ENCODE measurements at places on chromosomes 13 and 19. TPM values are rescaled to one million over a fixed set of nuclear protein-coding genes. Genes with fewer than 3 reads are reported as not detected.

DNA sequence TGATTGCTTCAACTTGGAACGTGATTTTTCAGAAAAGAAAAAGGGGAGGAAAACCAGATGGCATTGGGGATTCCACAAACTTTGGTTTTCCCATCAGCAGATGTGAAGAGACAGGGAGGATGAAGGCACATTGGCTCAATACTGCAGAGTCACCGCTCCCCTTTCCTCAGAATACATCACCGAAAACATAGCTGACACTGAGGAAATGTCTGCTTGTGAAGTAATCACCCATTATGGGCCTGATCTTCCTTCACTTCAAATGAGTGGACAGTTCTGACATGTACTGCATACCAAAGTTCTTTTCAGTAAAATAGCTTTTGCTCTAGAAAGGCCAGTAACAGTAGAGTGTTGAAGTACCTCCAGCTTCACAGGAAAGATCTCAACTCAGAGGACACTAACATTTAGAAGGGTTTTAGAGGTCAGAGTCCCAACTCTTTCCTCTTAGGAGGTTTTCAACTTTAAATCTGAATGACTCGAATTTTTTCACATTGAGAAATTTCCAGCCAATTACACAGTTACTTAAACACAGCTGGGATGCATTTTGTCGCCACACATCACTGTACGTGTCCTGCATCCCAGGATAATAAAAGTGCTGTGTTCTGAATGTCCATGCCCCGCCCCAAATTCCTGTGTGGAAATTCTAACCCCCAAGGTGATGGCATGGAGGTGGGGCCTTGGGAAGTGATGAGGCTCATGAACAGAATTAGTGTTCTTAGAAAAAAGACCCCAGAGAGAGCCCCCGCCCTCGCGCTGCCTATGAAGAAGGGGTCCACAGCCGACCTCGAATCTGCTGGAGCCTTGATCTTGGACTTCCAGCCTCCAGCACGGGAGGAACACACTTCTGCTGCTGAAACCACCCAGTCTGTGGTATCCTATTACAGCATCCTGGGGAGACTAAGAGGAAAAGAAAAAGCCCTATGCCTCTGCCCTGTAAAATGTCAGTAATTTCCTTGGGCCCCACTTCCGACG lies 77.7 kb downstream of the COL4A1 start:
- peaks cover 24% of the 10 kb centered on the region for H3K36me3 ChIP-seq
- peaks cover 84% of the 10 kb centered on the region for H3K4me1 ChIP-seq
- DNase-seq, result no peak
- peak overlapping the region; percentile 84 for H3K27ac ChIP-seq
- no peaks in the 10 kb centered on the region for H3K27me3 ChIP-seq

NLRP9 gene
- not detected for total RNA-seq

- H3K27me3 ChIP-seq, result no peaks in the 10 kb centered on the region
- no peaks in the 10 kb centered on the region for H3K4me1 ChIP-seq
- H3K27ac ChIP-seq, result no peak overlapping the region
- no peak for DNase-seq
Observed at GRCh38 chr19:56933014-56933705, 92.6 kb upstream of the PEG3 start.

DNA sequence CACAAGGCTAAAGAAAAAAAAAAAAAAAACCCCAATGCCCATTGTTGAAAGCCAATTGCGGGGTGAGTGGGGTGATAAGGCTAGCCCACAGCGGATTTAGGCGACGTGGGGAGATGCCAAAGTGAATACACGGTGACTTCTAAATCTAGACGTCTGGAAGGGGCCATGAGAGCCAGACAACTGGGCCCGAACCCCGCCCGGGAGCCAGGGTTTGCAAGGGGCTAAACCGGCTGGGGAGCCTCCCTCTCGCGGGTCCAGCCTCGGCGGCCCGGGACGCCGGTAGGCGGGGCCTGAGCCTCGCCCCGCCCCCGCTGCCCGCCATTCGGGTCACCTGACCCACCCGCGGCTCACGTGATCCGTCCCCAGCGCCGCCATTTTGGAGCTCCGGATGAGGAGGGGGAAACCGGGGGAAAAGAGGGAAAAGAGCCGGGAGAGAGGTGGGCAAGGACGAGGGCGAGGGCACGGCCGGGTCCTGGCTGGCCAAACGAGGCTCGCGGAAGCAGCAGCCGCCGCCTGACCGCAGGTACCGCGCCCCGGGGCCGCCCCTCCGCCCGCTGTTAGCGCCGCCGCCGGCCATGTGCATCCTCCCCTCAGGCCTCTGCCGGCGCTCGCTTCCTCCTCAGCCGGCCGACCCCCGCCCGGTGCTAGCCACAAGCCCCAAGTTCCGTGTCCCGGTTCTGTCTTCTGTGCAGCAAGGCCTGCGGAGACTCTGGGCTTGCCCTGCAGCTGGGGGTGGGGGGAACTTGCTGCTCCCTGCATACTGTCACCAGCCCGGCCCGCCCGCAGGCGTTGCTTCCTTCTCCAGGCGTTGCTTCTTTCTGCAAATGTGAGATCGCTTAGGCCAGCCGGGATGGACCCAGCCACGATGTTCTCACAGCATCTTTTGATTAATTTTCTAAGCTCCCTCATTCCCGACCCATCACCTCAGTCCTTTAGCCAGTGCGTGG lies at the start of gene ZNF507:
TSS of gene ZNF507 (plus strand) at position 350 of the 947 bp plus-strand sequence. CDS start 7,221 bp downstream, outside the sequence.
- peaks cover 2% of the 10 kb centered on the region for H3K36me3 ChIP-seq
- peak within 1 kb of the TSS; percentile 91 for H3K27ac ChIP-seq
- H3K4me3 ChIP-seq, result peak within 1 kb of the TSS; percentile 96
- no peak for DNase-seq

- DNase-seq, result no peak
- H3K4me1 ChIP-seq, result no peaks in the 10 kb centered on the region
- no peaks in the 10 kb centered on the region for H3K36me3 ChIP-seq
- H3K4me3 ChIP-seq, result no peak overlapping the region
- H3K27me3 ChIP-seq, result peaks cover 4% of the 10 kb centered on the region
Observed at GRCh38 chr19:4624733-4625362, 14.5 kb upstream of the TNFAIP8L1 start.

DNA sequence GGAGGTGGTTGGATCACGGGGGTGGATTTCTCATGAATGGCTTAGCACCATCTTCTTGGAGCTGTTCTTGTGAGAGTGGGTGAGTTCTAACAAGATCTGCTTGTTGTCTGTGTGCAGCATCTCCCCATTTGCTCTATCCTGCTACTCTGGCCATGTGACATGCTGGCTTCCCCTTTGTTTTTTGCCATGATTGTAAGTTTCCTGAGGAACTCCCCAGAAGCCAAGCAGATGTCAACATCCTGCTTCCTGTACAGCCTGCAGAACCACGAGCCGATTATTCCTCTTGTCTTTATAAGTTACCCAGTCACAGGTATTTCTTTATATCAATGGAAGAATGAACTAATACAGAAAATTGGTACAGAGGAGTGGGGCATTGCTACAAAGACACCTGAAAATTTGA lies 2.3 kb upstream of the SIGLEC12 start:
- H3K27ac ChIP-seq, result no peak overlapping the region
- no peaks in the 10 kb centered on the region for H3K27me3 ChIP-seq
- H3K36me3 ChIP-seq, result no peaks in the 10 kb centered on the region
- no peak for DNase-seq
- H3K4me3 ChIP-seq, result no peak overlapping the region

CYP2A6 gene
- not detected for total RNA-seq

DNA sequence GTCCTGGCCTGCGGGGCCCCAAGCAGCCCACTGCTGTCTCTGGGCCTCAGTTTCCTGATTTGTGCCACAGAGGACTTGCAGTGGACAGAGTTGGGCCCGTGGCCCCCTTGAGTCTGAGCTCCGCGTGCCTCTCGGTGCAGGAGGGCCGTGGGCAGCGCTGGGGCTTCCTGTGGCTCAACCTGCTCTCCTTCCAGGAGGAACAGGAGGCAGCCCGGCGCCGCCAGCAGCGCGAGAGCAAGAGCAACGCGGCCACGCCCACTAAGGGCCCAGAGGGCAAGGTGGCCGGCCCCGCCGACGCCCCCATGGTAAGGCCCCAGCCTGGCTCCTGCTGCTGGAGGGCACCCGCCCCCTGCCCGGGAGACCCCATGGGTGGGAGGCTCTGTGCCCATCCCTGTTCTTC lies 25.9 kb downstream of the PLEKHJ1 start:
- no peak for DNase-seq
- no peaks in the 10 kb centered on the region for H3K27me3 ChIP-seq
- H3K4me1 ChIP-seq, result peaks cover 18% of the 10 kb centered on the region
- no peak overlapping the region for H3K4me3 ChIP-seq

Measured in chondrocyte (in vitro differentiated cells).